ENCODE measurements at places on chromosomes 7 and 10.

- DNase-seq: no peak
Measured at GRCh38 chr7:131957338-131958020, 401.1 kb upstream of the PODXL start.

GRCh38 chr7:93350338-93350737, 118.2 kb downstream of the VPS50 start:
- no peak for DNase-seq

DNA sequence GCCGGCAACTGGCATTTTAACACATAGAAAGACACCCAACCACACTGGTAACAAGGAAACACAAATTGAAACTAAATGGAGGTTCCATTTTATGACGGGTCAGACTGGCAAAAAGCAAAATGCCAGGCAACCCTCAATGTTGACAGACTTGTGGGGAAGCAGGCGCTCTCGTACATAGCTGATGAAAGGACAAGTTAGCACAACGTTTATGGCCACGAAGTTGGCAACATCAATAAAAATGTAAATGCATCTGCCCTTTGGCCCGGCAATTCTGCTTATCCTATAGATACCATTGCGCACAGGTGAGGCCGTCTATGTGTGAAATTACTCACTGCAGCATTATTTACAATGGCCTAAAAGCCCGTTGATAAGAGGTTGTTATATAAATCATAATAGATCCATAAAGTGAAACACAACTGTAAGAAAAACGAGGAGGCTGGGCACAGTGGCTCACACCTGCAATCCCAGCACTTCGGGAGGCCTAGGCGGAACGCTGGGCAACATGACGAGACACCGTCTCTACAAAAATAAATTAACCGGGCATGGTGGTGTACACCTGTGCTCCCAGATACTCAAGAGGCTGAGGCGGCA, 39.8 kb downstream of the FOXL3 start:
- no peak for DNase-seq

DNA sequence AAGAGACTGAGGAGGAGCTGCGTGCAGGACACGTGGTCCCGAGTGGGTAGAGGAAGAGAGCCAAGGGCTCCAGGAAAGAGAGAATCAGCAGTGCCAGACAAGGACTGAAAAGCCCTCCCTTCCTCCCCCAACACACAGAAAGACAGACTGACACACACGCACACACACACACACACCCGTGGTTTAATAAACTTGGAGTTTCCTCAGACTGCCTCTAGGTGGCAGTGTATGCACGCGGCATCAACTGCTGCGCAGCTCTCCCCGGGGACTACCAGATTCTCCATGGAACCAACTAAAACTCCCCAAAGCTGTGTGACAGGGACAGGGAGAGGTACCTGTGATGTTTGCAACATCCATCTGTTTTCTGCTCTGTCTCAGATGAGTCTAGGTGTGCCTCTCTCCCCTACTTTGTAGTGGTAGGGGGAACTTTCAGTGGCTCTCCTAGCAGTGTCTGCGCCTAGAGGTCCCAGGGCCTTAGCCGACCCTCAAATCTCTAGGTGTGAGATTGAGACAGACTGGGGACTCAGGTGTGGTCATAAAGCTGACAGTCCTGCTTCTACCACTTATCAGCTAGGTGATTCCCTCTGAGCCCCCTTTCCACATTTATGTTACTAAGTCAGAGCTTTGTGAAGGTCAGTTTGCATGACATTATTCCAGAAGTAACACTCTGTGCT, 9.3 kb upstream of the TSPAN14 start:
- peak; percentile 43 for DNase-seq

DNA sequence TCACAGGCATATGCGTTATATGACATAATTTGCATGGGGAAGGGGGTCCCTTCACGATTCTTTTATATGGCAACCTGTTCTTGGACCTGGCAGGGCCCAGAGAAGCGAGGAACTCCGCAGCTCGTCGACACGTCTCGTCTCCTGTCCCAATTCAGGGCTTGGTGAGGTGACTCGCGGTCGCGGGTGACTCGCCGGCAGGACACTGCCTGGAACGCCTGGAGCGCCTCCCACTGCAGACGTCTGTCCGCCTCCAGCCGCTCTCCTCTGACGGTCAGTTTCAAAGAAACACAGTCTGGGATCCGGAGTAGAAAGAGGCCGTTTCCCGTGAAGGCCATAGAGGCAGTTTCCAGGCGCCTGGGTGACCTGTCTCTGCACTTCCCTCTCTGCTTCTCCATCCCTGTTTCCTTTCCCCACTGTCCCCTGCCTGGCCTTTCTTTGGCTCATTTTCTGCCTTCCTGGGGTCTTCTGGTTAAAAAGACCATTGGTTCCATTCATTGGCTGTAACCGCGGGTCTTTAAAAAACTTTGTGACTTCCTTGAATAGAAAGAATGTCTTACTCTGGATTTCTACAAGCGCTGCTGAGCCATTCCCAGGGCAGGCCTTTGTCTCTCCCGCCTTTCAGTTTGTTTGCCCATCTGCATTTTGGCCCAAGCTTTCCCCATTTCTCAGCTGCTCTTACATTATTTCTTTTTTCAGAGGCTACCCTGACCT, 1.2 kb downstream of the UPP1 start:
- no peak for DNase-seq

- DNase-seq: no peak
Measured at GRCh38 chr10:30812018-30812851, 182.7 kb upstream of the LYZL2 start.

DNA sequence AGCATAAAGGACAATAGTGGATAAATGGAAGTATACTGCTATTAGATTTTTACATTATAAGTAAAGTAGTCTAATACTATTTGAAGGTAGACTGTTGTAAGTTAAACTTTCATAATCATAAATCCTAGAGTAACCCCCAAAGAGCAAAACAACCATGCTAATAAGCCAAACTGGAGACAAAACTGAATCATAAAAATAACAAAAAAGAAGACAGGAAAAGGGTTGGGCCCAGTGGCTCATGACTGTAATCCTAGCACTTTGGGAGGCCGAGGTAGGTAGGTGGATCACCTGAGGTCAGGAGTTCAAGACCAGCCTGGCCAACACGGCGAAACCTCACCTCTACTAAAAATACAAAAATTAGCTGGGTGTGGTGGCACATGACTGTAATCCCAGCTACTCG, 9.7 kb downstream of the CACUL1 start:
- no peak for DNase-seq

DNA sequence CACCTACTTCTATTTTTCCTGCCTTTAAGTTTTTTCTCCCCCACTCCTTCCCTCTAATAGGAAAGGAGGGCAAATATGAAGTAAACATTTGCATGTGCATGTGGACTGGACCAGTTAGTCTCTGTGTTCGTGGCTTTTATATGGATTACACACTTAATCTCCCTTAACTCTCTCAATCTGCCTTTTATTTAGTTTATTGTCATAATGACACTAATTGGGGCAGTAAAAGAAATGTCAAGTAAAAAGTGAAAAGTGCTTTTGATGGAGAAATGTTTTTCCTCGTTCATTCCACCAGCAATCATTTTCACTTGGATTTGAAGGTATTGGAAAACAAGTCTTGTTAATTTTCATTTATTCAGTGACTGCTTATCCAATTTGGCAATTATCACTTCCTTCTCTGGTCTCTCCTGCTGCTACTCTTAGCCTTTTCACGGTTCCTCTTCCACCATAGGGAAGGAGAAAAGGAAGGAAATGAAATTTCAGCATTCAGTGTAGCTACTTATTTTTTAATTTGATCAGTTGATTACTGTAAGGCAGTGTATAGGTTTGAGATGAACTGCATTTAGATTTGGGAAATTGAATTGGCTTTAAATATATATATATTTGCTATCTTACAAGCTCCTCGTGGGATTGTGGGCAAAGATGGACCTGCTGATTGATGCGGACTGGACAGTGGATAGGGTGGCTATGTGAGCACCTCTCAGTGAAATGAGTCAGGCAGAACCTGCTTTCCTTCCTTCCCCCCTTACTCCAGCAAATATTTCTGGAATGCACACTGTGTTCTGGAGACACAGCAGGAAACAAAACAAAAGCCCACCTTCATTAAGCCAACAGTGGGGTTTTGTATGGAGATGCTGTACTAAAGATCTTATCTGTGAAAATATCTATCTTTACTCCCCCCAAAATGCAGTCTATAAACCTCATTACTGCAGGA, 77.5 kb downstream of the LRRC4 start:
- no peak for DNase-seq

GRCh38 chr7:46948716-46949115, 633.2 kb downstream of the TNS3 start:
- DNase-seq: no peak

- no peak for DNase-seq
Measured at GRCh38 chr7:45188736-45189135, 31.1 kb downstream of the RAMP3 start.

GRCh38 chr10:90920986-90921666, at the start of gene ANKRD1:
TSS of gene ANKRD1 (minus strand) at chr10:90921087. CDS start at chr10:90921027, 60 bp downstream.
- DNase-seq: no peak

DNA sequence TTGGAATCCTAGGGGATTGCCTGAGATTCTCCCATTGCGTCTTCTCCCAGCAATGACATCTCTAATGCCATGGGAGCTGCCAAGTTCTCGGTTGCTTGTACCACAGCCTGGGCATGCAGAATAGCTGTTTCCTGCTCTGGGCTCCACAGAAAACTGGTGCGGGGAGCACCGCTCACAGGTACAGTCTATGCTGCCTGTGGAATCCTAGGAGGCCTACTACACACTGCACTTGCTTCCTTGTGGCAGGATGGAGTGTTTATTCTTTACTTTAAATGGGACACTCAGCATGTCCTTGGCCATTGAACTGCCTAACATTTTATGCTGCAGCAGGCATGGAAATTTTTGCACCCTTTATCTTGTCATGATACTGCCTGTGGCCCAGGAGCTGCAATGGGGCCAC, 378.8 kb upstream of the SHH start:
- DNase-seq: no peak

- no peak for DNase-seq
Measured at GRCh38 chr7:36795451-36796021, 71.2 kb upstream of the AOAH start.

GRCh38 chr7:123060446-123060845, 64.9 kb upstream of the TAS2R16 start:
- no peak for DNase-seq

DNA sequence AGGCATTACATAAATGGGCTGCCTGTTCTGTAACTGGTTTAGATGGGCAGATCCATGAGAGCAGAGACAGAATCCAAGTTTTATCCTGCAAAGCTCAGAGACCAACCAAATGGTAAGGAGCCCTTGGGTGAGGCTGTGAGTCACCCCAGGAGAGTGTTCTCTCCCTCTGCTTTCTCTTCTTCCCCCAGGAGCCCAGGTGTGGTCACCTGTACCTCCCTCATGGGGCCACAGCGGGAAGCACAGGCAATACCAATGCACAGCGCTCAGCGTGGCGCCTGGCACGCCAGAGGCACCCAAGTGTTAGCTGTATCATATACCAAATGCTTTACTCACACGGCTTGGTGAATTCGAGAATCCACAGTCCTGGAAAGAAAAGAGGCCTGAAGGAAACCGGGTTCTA, 39.4 kb downstream of the CTBP2 start:
- DNase-seq: no peak

DNA sequence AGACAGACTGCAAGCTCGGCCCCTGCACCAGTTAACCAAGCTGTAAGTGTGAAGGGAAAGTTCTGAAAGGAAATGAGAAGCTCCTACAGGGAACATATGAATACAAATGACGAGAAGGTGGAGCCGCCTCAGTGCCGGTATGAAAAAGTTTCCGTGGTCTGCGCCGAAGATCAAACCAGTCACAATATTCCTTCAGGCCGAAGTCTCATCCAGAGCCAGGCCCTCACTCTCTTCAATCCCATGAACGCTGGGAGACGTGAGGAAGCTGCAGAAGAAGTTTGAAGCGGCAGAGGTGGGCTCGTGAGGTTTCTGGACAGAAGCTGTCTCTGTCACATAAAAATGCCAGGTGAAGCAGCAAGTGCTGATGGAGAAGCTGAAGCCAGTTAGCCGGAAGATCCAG, 71.9 kb downstream of the CFAP46 start:
- no peak for DNase-seq

GRCh38 chr10:21888959-21889358, 114.6 kb downstream of the DNAJC1 start:
- DNase-seq: no peak

GRCh38 chr7:108590606-108591005, 20.9 kb downstream of the DNAJB9 start:
- DNase-seq: no peak

Data from activated T-helper 1 cell treated with anti-CD3 and anti-CD28 coated beads, Interleukin-2, amount 50 U/mL, for 16 hours (primary cell).